ENCODE measurements at places on chromosomes 4 and X.

GRCh38 chrX:10496345-10496965 lies 123.9 kb downstream of the MID1 start:
- DNase-seq = no peak

GRCh38 chr4:52376132-52376704 lies 282.9 kb downstream of the USP46 start:
- DNase-seq = no peak

DNA sequence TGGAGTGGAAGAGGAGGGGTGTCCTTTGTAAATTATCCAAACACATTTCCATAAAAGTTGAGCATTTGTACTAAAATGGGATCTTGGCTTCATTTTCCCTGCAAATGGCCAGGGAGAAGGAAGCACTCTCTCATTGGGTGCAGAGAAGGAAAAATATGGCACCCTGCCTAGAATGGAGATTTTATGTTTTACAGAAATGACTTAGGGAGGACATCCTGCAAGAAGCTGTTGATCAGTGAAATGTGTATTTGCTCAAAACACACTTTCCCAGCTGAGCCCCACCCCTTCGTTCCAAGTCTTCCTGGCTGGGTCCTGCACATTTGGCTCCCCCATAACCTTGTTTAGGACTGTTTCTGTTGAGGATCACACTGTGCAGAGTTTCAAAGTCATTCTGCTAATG lies 213.5 kb upstream of the TAPT1 start:
- DNase-seq = no peak

GRCh38 chrX:96715481-96715880 lies 30.8 kb downstream of the DIAPH2 start:
- DNase-seq = no peak

DNA sequence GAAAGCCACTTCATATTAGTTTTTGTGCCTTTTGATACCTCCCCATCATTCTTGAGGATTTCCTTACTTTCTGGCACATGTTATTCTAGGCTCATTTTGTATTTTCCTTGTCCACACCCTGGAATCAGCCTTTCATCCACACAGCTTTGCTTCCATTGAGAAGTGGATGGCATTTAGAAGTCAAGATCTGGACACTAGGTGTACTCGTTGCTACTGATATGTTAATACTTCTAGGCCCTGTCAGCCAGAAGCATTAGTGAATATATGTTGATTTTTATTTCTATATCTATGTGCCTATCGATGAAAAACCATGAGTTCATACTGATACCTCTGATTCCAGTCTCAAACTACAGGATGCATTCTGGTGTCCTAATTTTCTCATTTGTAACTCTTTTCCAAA lies 73.2 kb downstream of the ARHGAP24 start:
- no peak for DNase-seq

DNA sequence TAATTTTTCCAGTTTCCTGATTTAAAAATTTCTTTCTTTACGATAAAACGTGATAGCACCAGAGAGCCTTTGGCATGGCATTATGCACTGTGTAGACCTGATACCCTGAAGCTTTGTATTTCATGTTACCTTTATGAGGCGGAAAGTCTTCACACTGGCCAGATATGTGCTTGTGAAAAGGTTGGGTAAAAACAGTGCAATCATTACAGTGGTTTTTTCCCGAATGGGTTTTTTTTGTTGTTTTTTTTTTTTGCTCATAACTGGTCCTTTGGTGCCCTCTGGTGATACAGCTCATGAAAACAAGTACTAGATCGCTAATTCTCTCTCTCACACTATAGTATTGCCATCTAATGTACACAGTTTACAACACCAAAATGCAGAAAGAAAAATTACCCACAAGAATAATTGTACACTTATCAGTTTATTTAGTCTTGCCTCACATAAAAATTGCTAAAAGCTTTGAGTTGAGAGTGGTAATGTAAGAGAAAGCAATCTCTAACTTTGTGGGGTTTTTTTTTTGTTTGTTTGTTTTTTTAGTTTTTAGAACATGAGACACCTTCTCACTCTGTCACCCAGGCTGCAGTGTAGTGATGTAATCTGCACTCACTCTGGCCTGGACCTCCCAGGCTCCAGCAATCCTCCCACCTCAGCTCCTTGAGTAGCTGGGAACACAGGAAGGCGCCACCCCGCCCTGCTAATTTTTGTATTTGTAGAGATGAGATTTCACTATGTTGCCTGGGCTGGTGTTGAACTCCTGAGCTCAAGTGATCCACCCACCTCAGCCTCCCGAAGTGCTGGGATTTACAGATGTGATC lies 21.3 kb downstream of the SPCS3 start:
- DNase-seq = no peak

- DNase-seq = no peak
These were observed 198.0 kb upstream of the MAMLD1 start for GRCh38 chrX:150164971-150165600.

GRCh38 chrX:1462596-1463251 lies 10.0 kb upstream of the ASMTL start:
- no peak for DNase-seq

DNA sequence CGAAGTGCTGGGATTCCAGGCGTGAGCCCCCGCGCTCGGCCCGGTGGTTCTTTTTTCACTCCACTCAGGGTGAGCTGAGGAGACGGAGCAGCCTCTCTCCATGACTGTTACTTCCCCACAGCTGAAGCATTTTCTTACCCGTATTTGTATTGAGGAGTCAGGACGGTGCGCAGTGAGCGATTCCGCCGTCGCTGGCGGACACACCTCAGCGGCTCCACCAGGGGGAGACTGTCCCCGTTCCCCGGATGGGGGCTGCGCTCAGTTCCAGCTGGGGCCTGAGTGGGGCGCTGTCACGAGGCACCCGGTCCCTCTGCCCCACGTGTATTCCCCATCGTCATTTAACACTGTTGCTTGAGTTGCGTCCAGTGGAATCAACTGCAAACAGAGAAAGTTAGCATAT lies 844.0 kb upstream of the FRG1 start:
- no peak for DNase-seq

DNA sequence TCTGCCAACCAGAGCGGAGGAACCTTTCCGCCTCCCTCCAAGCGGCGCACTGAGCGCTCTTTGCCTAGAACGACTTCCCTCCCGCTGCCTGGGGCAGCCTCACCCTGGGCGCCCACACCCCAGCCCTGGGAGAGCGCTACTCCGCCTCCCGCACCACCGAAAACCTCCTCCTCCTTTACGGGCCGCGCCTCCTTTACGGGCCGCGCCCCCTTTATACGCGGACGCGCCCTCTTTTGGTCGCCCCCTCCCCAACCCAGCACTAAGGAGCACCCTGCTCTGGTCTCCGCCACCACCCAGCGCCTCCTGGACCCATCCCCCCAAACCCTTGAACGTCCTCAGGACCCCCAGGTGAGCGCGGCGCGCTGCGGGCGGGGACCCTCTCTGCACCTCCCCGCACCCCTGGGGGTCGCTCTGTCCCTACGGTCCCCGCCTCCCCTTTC lies 586 bp upstream of the NSG1 start:
- no peak for DNase-seq

DNA sequence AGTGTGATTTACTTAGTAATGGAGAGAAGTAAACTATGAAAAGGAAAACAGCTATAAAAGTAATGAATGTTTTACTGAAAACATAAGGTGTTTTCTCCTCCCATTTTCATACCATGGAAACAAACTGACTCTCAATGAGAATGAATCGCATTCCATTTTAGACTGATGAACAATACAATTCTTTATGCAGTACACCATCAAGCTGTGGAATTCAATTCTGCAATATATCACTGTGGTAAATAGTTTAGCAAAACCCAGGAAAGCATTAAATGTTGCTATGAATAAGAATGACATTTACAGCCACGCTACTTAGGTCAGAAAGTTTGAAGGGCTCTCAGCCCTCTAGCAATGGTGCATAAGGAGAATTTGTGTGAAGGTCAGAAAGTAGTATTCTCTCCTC lies 7.4 kb downstream of the DCAF8L2 start:
- no peak for DNase-seq

DNA sequence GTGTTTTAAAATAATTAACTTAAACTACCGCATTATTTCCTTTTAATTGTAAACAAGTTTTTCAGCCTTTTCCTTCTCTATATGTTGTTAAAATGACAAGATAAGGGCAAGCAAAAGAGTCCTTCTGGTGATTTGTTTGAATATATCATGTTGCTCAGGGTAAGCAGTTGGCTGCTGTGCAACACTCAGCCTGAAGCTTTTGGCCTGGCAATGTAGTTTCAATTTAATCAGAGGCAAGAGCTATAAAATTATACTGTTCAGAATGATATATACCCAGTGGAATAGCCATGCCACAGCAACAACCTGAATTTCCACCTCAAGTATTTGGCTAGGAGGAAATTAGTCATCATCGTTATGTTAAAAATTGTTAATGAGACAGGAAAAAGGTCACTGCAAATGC lies 53.4 kb downstream of the GRXCR1 start:
- DNase-seq = no peak

GRCh38 chr4:174629265-174629664 lies 107.0 kb upstream of the HPGD start:
- no peak for DNase-seq

DNA sequence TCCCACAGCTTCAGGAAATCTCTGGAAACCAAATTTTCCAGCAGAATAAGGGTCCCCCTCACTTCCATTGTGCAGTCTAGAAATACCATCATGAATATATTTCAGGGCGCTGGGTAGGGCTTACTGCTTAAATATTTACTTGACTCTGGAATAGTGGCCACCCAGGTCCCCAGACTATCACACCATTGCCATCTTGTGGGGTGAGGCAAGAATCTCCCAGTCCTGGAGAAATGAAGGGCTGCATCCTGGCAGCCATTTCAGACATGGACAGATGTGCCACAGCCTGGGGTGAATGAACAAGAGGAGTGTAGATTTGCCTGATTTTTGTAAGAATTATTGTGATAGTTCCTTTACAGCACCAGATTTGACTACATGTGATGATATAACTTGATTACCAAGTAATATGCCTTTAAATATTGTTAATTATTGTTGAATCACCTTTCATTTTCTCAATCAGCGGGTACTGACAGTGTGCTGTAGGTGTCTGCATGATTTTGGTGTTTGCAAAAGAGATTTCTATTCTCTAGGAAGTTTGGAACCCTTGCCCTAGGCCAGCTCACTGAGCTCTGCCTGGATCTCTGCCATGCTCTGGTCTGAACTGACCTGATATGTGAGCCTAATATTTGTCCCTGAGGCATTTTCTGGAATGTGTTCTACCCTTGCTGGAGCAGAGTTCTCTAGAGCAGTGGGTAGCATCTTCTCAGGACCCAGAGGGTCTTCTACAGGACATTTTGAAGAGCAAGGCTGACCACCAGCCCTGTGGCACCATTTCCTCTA lies 183.4 kb downstream of the KIT start:
- no peak for DNase-seq

Data from NCI-H2081 treated with DMSO at 0.1 percent for 48 hours (cell line).